Stimulated activated CD4-positive, alpha-beta T cell treated with anti-CD3 and anti-CD28 coated beads, Interleukin-1b, Interleukin-23, amount 100 ng/mL, for 1 hour (primary cell): ENCODE measurements at places on chromosomes 5 and 9.

- DNase-seq: no peak
Measured at GRCh38 chr5:114686356-114686755, 324.5 kb downstream of the KCNN2 start.

DNA sequence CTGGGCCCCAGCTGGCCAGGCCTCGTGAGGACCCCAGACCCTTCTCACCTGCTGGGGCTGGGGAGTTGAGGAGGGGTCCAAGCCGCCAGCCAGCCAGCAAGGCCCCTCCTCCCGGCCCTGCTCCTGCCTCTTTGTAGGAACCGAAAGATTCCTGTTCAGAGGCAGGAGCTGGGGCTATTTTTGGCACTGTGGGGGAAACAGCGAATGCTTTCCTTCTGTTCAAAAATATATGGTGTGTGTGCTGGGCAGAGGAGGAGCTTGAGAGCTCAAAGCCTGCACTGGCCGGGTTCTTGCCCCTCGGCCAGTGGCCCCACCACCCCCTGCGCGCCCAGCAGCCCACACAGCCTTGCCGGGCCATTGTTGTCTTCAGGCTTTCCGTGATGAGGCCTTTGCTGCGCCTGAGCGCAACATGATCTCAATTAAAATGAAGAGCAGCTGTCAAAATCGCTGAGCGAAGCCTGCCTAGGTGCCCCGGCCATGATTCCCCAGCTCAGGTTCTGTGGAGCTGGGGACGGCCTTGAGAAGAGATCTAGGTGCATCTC is 13.4 kb downstream of the NCS1 start:
- DNase-seq: no peak

DNA sequence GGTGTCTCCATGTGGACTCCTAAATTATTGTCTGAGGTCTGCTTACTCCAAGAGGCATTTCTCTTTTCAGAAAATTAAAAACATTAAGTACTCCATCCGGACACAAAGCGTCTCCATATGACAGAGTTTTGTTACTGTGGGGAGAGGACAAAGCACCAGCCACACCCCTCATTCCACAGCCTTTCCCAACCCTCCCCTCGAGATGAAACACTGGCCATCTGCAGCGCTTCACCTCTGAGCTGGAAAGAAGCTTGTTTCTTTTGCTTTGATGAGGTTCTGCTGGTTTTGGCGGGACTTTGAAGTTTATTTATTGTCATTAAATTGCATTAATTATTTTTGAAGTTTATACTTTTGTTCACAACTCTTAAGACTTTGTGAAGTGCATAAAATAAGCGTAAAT is 27.6 kb upstream of the NKD2 start:
- no peak for DNase-seq

- DNase-seq: no peak
Measured at GRCh38 chr5:79512049-79512448, 1.9 kb downstream of the HOMER1 start.

GRCh38 chr5:117800261-117800660 is 1188.1 kb downstream of the DTWD2 start:
- DNase-seq: no peak

- DNase-seq: no peak
Measured at GRCh38 chr9:70156729-70157128, 102.0 kb upstream of the SMC5 start.

DNA sequence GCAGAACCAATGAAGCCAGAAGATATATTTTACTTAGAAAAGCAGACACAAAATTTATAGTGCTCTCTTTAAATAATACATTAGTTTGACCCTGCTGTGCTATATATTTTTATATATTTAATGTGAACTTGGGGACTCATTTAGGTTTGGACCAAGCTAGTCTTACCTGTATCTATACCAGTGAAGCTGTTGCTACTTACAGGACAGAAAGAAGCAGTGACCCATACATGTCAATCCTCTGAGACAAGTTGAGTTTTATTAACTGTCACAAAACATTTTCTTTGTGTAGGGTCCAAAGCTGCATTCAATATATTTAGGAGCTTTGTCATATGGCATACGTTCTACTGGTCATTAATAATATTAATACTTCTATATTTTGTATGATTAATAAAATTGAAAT is 327.7 kb upstream of the NUDT12 start:
- no peak for DNase-seq

DNA sequence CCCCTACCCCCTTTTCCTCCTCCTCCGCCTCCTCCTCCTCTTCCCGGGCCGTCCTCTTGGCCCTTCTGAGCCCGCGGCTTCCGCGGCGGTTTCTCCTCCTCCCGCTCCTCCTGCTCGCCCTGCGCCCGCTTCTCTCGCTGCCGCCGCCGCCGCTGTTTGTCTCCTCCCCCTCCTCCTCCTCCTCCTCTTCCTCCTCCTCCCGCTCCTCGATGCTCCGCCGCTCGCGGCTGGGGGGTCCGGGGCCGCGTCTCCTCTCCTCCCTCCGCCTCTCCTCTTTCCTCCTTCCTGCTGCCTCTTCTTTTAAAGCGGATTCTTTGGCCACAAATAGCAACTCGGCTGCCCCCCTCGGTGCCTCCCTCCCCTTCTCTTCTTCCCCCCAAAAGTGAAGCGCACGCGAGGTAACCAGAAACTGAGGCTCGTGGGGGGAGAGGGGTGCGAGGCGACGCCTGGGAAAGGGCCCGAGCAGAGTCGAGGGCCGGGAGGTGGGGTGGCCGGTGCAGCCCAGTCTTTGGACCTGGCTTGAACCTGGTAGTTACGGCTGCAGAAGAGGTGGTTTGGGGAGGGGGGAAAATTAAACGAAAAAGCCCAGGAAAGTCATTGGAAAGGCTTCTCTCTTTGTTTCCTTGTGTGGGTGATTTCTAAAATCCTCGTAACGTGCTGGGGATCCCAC is 1058.5 kb upstream of the DMAC1 start:
- no peak for DNase-seq

- no peak for DNase-seq
Measured at GRCh38 chr9:37417857-37418618, 4.5 kb upstream of the GRHPR start.

- no peak for DNase-seq
Measured at GRCh38 chr5:16603295-16603694, 13.5 kb downstream of the RETREG1 start.

DNA sequence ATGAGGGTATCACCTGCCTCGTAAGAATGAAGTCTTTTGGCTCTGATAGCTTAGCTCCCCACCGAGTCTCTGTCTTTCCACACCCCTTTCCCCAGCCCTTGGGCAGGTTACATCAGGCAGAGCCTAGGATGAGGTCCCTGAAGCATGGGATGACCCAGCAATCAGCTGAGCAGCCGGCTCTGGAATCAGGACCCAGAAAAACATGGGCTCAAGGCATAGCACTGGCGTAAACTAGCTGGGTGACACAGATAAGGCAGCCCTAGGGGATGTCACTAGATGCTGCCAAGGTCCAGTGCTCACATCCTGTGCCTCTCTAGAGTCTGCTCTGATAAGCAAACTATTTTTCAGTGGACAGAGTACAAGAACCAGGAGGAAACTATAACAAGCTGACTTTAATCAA is 26.6 kb downstream of the IDNK start:
- no peak for DNase-seq

GRCh38 chr5:150603052-150603451 is 37.4 kb upstream of the SYNPO start:
- no peak for DNase-seq

DNA sequence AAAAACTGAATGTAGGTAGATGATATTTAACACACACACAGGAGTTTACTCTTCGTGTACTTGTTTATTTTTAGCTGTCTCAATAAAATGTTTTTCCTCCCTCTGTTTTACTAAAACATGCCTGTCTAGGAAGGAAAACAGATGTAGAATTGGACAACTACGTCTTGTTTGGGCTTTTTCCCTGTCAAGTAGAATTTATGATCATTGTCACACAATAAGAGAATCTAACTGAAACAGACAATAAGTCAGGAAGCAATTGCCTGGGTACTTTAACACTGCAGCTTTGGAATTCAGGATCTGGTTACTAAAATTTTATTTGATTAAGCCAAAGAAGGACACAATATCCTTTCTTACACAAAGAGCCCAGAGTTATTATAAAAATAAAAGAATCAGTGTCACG is 164.2 kb downstream of the ZDHHC21 start:
- DNase-seq: no peak

GRCh38 chr9:132894862-132895835 is 16.5 kb downstream of the SPACA9 start:
- no peak for DNase-seq

DNA sequence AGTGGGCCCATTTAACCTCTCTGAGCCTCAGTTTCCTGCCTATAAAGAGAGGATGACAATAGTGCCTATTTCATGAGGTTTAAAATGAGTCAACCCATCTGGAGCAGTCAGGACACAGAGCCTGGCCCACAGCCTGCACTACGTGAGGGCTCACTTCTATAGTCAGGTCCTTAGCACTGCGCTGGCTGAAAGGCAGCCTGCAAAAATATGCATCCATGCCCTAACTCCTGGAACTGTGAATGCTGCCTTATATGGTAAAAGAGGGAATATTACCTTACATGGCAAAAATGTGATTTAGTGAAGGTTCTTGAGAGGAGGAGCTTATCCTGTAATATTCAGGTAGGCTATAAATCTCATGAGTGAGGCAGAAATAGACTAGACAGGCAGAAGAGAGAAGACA is 98.5 kb downstream of the GABBR2 start:
- DNase-seq: no peak

GRCh38 chr5:136132087-136132486 is 558 bp upstream of the SMAD5 start:
- DNase-seq: no peak
